ENCODE measurements at places on chromosomes 12 and 14.

- DNase-seq, result peak; percentile 74
Observed at GRCh38 chr12:77324763-77325468, 259.5 kb upstream of the E2F7 start.

GRCh38 chr14:93984987-93985410 lies 8.6 kb upstream of the ASB2 start:
- DNase-seq, result peak; percentile 71

DNA sequence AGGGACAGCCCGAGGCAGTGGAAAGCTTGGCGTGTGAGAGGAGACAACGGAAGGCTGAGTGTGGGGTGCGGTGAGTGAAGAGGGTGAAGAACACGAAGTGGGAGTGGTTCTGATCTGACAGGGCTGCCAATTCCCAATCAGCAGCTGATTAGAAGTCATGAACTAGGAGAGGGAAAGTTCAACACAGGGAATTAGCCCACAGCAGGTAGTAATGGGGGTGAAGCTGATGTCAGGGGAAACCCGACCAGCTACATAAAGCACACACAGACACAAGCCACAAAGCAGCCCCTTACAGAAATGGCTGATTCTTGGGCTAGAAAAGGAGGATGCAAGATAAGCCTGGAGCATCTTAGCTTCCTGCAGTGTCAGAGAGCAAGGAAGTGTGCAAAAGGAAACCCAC lies 47.5 kb upstream of the TCL1A start:
- DNase-seq, result no peak

DNA sequence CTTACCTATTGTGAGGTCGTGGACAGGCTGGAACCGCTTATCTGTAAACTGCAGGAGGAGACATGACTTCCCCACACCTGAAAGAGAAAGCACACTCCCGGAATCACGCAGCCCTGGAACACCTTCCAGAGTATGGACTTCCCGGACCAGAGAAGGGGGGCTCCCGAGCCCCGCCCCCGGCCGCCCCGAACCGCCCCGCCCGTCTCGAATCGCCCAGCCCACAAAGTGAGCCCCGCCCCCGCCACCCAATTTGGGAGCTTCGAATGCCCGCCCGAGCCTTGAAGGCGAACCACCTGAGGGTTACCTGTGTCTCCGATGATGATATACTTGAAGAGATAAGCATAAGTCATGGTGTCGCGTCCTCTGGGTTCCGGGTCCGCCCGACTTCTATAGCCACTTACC lies 235 bp downstream of the RAB2B start:
- peak; percentile 61 for DNase-seq

DNA sequence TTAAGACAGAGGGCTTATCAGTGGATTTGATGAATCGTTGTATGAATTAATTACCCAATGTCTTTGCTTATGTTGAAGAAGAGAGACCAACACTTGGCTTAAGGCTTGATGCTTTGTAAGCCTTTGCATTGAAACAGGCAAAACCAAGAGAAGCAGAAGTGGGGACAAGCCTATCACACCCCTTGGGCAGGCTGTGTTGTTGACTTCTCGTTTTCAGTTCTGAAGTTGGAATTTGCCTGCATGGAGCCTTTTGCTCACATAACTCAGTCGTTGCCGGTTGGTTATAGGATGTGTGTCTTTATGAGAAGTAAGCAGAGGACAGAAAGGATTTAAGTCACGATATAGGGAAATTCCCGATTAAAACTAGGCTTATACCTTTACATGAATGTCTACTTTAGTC lies 94.7 kb downstream of the CCDC92 start:
- DNase-seq, result no peak

- DNase-seq, result no peak
Observed at GRCh38 chr14:68507544-68508081, 285.3 kb downstream of the ZFP36L1 start.

- no peak for DNase-seq
Observed at GRCh38 chr12:130577351-130577750, 138.7 kb downstream of the RIMBP2 start.

DNA sequence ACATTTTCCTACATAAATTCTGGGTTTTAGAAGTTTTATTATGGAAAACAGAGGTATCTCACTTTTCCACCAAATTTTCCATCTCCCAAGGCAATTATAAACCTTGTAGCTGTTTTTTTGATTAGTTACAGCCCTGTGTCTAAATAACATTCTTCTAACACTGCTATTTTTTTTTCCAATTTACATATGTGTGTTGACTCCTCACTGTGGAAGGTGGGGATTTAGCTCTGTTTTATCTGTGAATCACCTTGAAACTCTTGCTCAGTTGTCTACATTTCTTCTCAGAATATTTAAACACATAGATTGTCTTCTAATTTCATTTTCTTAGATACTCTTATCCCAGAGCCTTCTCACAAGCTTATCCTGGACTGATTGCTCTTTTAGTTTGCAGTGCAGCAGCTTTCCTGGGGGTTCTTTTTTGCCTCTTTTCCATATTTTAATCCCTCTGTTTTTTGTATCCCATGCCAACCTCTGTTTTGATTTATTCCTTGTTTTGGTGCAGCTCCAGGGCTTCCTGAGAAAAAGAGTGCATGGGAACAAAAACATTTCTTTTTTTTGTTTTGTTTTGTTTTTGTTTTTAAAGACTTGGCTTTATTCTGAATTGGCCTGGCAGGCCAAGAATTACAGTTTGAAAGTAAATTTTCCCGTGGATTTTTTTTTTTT lies 36.7 kb downstream of the TBC1D15 start:
- no peak for DNase-seq

DNA sequence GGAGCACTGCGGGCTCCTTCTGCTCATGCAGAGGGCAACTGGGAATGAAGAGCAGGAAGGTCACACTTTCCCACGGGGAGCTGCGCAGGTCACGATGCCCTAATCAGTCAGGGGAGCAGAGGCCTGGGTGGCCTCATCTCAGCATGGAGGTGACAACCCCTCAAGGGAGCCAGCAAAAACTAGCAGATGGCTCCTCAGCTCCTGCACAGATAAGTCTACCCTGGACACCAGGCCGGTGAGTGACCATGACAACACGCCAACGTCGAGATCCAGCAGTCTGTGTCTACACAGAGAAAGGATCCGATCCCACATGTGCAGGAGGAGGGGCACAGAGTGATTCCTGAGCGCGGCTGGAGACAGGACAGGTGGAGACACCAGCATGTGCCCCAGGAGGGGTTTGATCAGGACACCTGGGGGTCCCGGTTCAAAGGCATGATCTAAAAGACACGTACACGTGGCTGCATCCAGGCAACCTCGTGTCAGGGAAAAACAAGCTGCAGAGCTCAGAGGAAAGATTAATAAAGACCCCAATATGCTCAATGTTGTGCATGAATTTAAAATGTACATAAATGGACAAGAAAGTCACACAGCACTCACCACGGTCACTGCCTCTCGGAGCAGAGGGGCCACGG lies 153.7 kb upstream of the SFSWAP start:
- no peak for DNase-seq

DNA sequence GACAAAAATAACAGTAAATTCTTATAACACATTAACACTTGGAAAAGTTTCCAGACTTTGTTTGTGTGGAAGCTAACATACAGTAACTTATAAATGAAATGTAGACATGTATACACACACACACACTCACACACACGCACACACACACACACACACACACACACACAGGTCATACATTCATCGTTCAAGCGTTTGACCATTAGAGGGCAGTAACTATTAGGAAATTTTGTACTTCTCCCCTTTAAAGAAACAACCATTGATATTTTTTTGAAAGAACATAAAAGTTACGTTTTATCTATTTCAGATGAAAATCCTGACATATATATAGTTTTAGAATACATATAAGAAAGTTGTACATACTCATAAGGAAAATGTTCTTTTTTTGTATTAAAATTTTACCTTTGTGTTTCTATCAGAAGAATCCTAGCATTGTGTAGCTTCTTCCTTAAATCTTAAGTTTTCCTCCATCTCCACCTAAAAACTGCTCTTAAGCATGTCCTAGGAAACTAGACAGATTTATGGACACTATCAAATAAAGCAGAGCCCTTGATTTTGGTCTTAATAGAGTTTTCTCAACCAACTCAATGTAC lies 29.0 kb downstream of the PTPRQ start:
- peak; percentile 52 for DNase-seq

GRCh38 chr14:90111895-90112534 lies 50.2 kb downstream of the KCNK13 start:
- peak; percentile 54 for DNase-seq

Data from NCI-H226 (cell line).